ENCODE measurements at places on chromosomes 4 and X. TPM values are rescaled to one million over a fixed set of nuclear protein-coding genes. Genes with fewer than 3 reads are reported as not detected.

DNA sequence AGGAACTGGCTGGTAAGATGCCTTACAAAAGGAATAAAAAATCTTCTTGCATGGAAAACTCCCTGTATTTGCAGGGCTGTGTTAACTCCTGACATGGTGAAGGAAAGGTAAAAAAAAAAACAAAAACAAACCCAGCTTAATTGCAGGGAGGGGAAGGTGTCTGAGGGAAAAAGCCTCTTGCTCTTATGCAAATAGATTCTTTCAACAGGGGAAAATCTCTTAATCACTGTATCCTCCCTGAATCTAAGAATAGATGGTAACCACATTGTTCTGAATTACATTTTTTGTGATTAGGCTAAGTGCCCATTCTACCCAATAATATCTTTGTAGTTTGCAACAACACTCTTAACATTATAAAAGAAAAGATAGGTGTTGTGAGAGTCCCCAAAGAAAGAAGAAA lies 172.6 kb downstream of the RBM46 start:
- no peak for DNase-seq

PAGE2 gene
- total RNA-seq, result not detected

FSTL5 gene
- total RNA-seq, result 2.1 TPM

- DNase-seq, result no peak
Observed at GRCh38 chrX:110536816-110537215, 178.2 kb downstream of the RTL9 start.

- DNase-seq, result no peak
Observed at GRCh38 chr4:156913234-156913633, 58.4 kb downstream of the PDGFC start.

- no peak for DNase-seq
Observed at GRCh38 chr4:61335241-61335763, 135.2 kb downstream of the ADGRL3 start.

GRCh38 chr4:133151341-133151690 lies 2.2 kb downstream of the PCDH10 start:
- DNase-seq, result no peak

CTAG1A gene
- total RNA-seq, result not detected

DNA sequence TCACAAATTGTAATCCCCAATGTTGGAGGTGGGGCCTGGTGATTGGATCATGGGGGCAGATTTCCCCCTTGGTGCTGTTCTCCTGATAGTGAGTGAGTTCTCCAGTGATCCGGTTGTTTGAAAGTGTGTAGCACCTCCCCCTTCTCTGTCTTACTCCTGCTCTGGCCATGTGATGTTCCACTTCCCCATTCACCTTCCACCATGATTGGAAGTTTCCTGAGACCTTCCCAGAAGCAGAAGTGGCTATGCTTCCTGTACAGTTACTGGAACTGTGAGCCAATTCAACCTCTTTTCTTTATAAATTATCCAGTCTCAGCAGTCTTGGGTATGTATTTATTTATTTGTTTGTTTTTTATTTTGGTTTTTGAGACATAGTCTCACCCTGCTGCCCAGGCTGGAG lies 143.2 kb downstream of the CPE start:
- DNase-seq, result no peak

- DNase-seq, result no peak
Observed at GRCh38 chr4:656436-657337, 17.4 kb downstream of the ATP5ME start.

SSX3 gene
- not detected for total RNA-seq

Data from urinary bladder (tissue), 4 donors.